K562 (cell line): ENCODE measurements at places on chromosomes 3 and 15.

- DNase-seq: no peak
Observed at GRCh38 chr15:99485992-99486370, 79.8 kb upstream of the MEF2A start.

DNA sequence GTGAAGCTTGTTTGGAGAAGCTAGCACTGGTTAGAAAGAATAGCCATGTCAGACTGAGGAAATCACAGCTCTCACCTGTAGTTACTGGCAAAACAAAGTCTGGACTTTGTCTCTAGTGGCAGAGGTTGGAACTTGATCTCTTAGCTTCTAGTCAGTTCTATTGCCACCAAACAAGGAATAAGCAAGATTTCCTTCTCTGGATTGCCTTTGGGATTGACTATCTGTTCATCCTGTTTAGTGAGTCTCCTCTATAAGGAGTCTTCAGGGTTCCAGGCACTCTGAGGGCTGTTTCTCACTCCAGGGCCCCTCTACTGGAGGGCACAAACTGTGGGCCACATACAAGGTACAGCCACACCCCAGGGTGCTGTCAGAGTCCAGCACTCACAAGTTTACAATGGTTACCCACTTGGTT, 426.6 kb upstream of the THBS1 start:
- DNase-seq: peak; percentile 10

GRCh38 chr3:139327861-139328260, 16.0 kb upstream of the MRPS22 start:
- no peak for DNase-seq

DNA sequence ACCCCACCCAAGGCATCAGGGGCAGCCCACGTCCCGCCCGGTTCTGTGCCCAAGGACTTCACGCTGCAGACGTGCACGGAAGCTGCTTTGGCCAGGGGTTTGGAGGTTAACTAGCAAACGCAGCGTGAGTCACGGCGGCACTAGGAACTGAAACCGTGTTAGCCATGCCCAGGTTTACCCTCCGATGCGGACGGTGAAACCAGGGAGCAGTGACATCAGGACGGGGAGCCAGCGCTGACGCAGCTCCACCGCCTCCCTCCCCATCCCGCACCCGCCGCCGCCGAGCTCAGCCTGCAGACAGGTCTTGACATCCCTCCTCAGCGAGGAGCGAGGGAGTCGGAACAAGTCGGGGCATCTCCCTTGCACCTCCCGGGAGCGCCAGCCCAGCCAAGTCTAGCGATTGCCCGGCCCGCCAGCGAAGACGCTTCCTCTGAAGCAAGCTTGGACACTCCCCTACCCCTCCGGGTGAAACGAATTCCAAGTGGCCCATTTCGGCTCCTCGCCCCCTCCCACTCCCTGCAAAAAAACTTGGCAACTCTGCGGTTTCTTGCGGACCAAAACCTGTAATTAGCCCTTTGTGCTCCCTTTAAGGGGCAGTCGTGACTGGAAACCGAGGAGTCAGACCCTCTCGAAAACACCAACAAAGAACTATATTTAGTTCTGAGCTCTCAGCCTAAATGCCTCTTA, 1.4 kb upstream of the RAP2B start:
- DNase-seq: peak; percentile 66

DNA sequence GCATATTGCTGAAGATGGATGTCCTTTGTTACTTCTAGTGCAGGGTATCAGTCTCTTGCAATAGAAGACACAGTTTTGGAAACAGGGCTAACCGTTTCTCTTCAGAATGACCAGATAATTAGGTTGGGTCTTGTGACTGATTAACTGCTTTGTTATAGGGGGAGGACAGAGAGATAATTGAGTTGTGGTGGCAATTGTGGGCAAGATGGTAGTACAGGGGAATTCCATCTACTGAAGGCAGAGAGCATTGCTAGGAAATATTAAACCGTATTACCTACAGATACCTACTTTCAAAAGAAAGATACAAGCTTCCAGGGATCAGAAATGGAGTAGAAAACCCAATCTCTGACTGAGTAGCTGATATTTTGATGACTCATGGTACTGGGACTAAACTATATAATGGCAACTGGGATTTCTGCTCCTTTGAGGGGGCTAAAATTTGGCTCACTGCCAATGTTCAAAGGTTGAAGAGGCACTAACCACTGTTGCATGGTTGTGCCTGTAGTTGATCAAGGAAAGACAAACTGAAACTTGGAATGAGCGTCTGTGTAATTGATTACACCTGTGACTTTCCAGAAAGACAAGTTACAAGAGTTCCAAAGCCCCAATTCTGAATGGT, 4.2 kb downstream of the PRR23B start:
- DNase-seq: peak; percentile 22

DNA sequence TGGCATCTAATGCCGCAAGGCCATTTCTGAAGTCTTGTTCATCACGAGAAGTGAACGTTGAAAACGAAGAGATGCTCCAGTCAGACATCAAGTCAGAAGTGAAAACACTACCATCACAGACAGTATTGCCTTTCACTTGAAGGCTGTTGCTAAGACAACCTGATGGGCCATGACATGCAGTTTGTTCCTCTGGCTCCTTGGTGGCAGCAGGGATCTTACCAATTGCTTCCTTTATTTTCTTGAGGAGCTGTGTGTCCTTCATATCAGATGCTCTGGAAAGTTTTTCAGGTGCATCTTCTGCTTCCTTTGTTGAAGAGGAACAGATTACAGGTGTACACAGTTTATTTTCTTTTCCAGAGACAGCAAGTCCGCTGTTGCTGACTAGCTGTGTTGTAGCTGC, 30.7 kb upstream of the MYLK start:
- no peak for DNase-seq

- no peak for DNase-seq
Observed at GRCh38 chr15:67002368-67002767, 63.0 kb upstream of the SMAD3 start.

DNA sequence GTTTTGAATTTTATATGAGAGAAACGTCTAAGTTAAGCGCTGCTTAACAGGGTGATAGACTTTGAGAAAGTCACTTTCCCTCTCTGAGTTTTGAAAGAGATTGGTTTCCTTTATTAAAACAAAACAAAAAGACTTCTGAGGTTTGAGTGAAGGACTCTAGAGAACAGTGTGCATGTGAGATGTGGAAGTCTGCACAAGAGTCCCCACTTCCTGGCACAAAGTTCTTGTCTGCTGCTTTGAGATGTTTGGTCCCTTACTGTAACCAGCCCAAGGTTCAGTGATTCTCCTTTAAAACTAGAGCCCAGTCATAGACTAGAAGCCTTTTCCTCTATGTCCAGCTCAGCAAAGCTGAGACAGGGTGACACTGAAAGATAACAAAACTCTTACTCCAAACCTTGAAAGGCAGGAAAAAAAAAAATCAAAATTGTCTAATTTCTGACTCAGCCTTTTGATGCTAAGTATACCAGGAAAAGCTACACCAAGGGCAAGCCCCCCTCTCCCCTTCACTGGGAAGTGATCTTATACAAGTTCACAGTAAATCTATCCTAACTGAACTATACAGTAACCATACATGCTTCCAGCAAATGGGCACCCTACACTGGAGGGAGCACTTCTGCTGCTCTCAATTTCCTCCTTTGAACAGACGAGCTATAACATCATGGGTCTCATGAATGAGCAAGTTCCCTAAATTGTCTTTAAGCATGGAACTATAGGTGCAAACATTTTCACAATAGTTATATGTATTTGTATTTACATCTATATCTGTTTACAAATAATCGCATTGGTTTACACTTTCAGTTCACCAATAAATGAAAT, 2.3 kb downstream of the POPDC2 start:
- no peak for DNase-seq

GRCh38 chr15:101501703-101502373, 12.3 kb upstream of the PCSK6 start:
- peak; percentile 67 for DNase-seq

DNA sequence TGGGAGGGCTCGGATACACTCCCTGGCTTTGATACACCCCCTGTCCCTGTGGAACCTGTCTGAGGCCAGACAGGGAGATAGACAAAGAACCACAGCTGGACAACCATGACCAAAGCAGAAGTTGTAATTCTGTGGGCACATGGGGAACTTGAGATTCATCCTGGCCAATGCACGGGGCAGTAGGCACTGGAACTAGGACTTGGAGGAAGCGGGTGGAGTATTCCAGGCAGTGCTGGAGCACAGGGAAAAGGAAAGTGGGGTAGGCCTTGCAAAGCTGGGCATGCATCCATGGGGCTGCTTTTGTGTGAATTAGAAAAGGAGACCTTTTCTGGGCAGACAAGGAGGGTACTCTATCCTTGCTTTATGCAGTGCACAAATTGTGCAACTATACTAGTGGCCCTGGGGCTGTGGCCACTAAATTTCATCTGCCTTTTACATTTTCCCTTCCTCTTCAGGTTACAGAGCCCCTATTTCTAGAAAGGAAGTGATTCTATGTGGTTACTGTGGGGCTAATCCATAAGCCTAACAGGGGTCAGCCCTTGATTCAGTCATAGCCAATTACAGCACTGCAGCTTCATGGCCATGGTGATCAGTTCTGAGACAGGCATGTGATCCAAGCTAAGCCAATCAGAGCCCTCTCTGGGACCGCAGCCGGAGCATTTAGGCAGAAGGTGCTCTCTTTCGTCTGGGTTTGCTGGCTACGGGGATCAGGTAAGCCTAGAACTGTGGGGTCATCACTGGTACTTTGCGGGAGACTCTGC, 21.0 kb downstream of the CRABP1 start:
- no peak for DNase-seq

- no peak for DNase-seq
Observed at GRCh38 chr15:77749236-77749997, 116.7 kb upstream of the LINGO1 start.

DNA sequence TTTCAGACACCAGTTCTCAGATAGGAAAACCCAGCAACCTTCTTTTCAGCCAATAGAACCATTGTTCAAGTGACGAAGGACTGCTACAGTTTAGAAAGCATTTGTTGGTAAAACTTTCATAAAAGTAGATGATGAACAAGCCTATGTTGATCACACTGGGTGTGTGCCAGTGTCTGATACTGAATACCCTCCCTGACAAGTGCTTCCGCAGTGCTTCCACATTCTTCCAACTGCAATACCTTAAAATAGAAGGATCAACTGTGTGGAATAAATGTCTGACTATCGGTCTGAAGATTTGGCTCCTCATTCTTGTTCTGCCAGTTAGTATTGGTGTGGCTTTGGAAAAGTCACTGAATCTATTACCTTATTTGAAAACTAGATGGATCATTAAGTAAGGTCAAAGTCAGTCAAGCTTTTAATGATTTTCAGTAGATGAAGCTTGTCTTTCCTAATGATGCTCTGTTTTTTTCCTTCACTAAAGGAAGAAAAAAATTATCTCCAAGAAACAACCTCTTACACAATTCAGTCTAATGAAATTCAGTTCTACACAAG, 479.4 kb upstream of the CBLB start:
- no peak for DNase-seq

DNA sequence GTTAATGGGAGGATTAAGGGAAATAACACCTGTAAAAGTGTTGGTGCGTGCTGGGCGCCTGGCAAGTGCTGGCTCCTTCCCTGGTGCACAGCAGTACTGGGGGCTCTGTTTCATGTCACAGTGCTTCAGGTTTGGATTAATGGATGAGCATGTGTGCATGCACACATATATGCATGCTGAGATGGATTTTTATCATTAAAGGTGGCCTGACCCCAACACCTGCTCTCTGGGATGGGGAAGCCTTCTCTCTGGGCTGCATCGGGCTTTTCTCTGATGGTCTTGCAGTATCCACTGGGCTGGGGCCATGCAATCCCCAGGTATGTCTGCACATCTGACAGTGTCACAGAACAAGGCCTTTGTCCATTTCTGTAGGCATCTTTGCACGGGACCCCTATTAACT, 127.5 kb upstream of the PLXNA1 start:
- no peak for DNase-seq

DNA sequence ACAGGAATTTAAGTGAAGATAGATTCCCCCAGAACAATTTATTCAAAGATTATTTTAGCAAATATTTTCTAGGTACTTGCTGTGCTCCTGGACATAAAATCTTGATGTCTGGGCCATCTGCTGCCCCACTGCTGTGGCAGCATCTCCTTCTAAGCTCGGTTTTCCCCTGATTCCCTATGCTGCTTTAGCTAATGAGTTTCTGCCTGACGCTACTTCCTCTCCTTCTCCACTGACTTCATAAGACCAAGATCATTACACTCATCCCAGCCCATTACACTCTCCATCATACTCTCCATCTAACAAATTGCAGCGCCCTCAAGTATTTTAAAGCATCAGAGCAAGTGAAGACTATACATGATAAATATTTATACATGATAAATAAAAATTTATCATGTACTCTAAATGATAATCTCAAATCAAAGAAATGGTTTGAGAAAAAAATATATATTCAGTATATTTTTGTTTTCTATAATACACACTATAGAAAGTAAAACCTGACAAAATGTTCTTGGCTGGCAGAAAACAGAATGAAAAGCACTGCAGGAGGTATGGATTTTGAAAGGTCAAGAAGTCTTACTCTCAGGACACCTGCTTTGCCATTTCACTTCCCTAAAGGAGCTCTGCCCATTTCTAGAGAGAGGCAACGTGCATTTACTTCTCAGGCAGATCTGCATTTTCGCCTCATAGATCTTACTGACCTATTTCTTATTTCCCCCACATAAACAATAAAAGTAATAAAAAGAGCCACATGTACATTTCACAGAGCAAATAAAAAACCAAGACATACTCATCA, 232.0 kb downstream of the KCNMB2 start:
- no peak for DNase-seq

- DNase-seq: no peak
Observed at GRCh38 chr3:106570426-106570825, 701.6 kb upstream of the CBLB start.

GRCh38 chr3:42228796-42229195, 37.2 kb downstream of the CCK start:
- DNase-seq: no peak

- no peak for DNase-seq
Observed at GRCh38 chr15:90413411-90414379, 25.7 kb downstream of the IQGAP1 start.

DNA sequence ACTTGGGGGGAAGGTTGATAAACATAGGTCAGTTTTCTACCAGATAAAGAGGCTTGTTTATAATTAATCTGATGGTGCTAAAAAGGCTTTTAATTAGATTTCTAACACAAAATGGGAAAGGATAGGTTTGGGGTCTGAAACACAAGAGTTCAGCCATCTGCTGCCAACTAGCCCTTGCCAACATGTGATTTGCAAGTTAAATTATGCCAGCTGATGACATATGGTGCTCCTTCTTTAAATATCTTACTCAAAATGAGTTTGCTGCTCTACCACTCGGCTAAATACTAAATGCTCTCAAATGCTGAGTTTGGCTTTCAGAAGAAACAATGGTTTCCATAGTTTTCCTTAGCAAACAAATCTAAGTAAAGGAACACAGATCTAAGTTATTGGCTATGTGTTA, 557.8 kb upstream of the CCDC54 start:
- DNase-seq: no peak

- no peak for DNase-seq
Observed at GRCh38 chr15:84795186-84795585, 22.0 kb upstream of the ALPK3 start.
